ENCODE measurements at places on chromosomes 1 and 21.
A peak's percentile ranks its signal among the peaks of the same experiment; 100 is the strongest.

DNA sequence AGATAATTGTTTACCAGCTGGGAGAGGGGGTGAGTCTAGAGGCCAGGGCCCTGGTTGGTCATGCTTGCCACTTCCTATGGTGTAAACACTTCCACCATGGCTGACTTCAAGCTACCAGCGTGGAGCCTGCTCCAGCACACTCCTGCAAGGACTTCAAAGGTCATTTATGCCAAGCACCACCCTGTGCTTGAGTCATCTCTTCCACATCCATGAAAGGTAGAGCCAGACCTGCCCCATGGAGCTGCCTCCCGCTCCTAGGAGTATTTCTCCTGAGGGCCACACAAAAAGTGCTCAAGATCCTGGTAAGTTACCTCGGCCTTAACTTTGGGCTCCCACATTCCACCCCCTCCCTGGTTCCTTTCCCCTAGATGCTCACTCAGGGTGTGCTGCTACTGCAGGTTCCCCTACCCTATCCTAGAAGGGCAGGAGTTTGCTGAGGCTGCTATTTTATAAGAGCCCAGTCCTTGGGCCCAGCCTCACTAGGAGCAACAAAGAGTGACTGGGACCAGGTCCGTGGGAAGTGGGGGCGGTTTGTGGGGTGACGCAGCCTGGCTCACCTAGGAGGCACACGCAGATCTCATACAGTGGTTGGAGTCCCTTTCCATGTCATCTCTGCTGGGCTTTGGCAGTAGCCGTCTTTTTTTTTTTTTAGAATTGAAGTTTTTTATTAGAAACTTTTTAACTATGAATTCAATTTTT lies 2.4 kb downstream of the RAB7B start:
- DNase-seq, result no peak

GRCh38 chr1:237390823-237391222 lies 348.8 kb downstream of the RYR2 start:
- DNase-seq, result no peak

DNA sequence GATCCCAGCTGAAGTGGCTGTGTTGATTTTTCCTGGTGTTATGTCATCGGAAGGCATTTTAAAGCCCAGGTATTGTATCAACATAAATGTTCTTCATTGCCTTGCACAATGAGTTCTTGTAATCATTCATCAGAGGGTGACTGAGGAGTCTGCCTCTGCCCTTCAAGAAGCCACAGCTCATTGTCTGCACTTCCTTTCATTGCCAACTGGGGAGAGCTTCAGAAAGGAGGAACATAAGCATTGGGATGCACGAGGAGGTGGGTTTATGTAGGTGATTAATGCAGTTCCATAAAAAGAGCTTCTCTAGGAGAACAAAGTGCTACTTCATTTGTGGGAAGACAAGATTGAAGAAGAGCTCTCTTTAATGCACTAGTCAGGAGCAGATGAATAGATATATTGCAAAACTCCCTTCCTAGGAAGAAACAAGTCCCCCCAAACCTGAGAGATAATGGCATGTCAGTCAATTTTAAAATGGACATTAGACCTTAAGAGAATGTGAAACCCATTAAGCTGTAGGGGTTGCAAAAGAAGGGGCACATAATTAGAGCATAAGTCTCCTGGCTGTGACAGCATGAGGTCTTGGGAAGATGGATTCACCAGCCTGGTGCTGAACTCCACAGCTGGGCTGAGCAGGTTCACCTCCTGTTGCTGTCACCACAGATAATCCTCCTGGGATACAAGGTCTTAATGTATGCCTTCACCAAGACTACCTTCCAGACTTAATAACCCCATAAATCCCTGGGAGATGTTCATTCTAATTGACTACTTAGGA lies 124.6 kb downstream of the BACH1 start:
- no peak for DNase-seq

DNA sequence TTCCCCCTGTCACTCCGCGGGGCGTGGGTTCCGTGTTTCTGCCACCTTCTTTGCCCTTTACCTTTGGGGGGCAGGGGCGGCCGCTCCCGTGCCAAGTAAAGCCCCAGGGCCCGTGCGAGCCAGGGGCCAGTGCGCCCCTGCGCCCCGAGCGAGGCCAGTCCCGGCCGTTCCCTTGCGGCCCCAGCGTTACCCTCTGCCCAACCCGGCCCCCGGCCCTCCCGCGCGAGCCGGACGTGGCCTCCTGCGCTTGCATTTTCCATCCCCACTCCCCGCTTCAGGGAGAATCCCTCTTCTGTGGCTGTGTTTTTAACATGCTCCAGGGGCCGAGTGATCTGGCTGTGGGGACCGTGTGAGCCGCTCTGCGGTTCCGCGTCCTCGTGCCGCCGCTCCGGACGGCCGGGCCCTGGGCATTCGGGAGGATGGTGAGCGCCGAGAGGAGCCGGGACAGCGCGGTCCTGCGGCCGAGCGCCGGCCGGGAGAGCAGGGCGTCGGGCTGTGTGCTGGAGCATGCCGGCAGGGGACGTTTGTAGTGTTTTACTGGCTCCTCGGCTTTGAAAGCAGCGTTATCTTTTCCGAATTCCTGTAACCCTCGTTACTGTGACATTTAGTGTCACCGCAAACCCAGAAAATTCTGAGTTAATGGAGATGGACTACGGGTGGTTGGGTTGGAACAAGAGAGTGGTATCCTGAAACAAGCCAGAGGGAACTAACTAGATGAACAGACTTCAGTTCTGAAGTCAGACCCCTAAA lies 1.0 kb downstream of the GALNT2 start:
- DNase-seq, result peak; percentile 83

GRCh38 chr1:111730706-111731105 lies 8.5 kb downstream of the INKA2 start:
- no peak for DNase-seq

DNA sequence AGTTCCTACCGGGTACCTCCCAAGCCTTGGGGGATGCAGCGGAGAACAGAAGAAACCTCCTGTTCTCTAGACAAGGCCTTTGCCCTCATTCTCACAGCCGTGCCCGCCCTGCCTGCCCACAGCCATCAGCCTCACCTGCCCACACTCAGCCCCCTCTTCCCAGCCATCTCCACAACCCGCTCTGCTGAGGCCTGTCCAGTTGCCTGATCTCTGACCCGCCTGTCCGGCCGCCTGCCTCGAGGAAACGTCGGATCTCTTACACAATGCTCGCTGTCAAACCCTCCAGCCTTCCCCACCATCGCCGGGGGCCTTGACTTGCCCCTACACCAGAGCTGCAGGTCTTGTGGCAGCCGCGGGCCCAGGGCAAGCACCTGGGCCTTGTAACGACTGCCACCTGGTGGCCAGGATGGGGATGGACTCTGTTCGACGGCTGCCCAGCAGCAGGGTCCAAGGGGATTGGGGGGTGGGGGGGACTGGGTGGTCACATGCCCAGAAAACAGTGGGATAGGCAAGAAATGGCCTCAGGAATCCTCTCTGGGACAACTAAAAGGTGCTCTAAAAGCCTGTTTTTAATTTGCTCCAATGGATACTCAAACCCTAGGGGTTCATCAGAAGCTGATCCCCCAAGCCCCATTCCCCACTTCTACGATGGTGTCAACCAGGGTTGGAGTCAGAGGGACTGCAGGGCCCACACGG lies 31.0 kb downstream of the SLC45A1 start:
- peak; percentile 72 for DNase-seq

GRCh38 chr21:33395891-33396331 lies 7.3 kb upstream of the IFNGR2 start:
- DNase-seq, result no peak

- DNase-seq, result no peak
Observed at GRCh38 chr21:43932005-43932404, 67.0 kb downstream of the AGPAT3 start.
